ENCODE measurements at places on chromosomes 1 and 21.

- no peak for DNase-seq
These were observed 54.3 kb downstream of the ZNF697 start for GRCh38 chr1:119593805-119594204.

- no peak for DNase-seq
These were observed 3.9 kb upstream of the COL16A1 start for GRCh38 chr1:31707711-31708110.

DNA sequence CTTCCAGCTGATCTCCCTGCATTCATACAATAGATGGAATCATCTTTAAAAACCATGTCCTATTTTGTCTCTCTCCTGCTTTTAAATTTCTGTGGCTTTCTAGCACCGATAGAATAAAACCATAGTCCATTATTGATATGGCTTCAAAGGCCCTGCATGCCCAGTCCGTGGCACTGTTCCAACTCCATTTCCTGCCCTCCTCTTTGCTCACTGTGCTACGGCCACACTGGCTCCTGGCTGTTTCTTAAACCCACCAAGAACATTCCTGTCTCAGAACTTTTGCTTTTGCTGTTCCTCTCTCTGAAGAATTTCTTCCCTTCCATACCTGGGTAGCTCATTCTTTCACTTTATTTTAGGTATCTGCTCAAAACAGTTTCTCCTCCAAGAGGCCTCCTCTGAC is 7.2 kb downstream of the SLAMF1 start:
- no peak for DNase-seq

- no peak for DNase-seq
These were observed 29.2 kb upstream of the WNT4 start for GRCh38 chr1:22171951-22172715.

GRCh38 chr1:85584264-85584781 is 3.8 kb downstream of the CCN1 start:
- DNase-seq, result no peak

GRCh38 chr1:150018165-150018564 is 7.6 kb upstream of the OTUD7B start:
- DNase-seq, result no peak

GRCh38 chr1:183248989-183249691 is 63.1 kb downstream of the LAMC2 start:
- no peak for DNase-seq
